ENCODE measurements at places on chromosomes 4 and X.

- peak; percentile 81 for DNase-seq
Measured at GRCh38 chr4:4673070-4673469, 131.2 kb upstream of the STX18 start.

- no peak for DNase-seq
Measured at GRCh38 chrX:154441984-154442707, 1.8 kb upstream of the FAM50A start.

- no peak for DNase-seq
Measured at GRCh38 chr4:14446311-14446710, 556.0 kb upstream of the CPEB2 start.

- DNase-seq = no peak
Measured at GRCh38 chr4:162700815-162701361, 465.8 kb downstream of the NAF1 start.

DNA sequence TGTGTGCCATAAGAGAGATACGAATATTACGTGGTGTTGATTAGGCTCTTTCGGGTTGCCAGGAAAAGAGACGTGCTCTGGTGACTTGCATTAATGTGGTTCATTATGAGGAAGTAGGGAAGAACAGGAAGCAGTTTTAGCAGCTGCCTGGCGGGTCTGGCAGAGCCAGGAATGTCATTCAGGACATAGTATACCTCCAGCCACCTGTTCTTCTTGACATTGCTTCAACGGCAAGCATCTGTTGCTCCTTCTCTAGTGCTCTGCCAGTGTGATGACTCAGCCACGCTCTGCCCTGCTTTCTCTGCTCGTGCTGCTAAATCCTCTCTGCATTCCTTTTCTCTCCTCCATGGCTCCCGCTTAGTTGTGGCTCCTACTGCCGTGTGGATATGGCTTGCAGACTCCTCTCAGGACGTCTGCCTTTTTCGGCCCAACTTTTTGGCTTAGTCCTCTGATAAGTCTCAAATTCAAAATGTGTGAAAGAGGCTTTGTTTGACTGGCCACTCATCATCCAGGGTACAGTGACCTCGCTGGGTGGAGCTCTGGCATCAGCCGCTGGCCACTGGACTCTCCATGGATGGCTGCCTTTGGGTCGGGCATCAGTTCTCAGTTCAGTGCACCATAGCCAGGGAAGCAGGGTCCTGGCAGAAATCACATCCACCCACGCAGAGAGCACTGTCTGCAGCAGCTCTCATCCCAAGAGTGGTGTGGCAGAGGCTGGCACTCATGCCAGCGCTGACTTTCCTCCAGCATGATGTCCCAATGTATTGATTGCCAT lies 89.3 kb upstream of the KLF3 start:
- DNase-seq = peak; percentile 59

DNA sequence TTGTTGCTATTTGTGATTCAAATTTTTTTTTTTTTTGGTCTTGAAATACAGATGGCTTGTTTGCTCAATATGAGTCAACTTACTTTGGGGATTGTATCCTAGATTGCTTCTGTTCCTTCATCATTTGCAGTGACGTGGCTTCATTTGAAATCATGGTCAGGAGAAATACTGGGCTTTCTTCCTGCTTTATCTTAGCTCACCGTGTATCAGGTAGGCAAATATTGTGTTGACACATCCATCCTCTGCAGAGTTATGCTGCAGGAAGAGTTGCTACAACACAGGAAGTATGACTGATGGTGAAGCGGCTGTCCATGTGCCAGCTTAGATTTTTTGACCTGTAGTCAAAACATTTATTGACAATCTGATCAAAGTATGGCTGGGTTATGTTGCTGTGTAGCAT lies 232.2 kb downstream of the C4orf33 start:
- DNase-seq = no peak

GRCh38 chr4:159598602-159599001 lies 495.7 kb downstream of the RAPGEF2 start:
- DNase-seq = no peak

DNA sequence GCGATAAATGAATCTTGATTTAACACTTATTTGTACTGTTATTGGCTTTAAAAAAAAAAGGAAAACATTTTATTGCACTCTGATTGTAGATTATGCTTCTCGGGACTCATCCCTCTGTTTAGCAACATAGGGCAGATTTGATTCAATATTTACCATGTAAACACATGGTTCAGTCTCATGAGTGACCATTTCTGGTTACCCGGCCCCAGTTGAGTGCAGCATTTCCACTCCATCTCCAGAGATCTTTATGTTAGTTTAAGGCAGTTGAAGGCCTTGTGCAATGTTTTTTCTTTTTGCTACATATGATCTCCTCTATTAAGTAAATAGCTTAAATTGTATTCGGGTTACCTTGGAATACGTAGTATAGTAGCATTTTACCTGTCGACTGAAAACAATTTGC lies 143.3 kb upstream of the RPS6KA3 start:
- DNase-seq = no peak

GRCh38 chr4:185657699-185658098 lies 122.4 kb upstream of the PDLIM3 start:
- DNase-seq = no peak

GRCh38 chr4:164606478-164606877 lies 147.5 kb upstream of the SMIM31 start:
- no peak for DNase-seq

- DNase-seq = peak; percentile 74
Measured at GRCh38 chr4:168408620-168409019, 71.7 kb downstream of the DDX60L start.

DNA sequence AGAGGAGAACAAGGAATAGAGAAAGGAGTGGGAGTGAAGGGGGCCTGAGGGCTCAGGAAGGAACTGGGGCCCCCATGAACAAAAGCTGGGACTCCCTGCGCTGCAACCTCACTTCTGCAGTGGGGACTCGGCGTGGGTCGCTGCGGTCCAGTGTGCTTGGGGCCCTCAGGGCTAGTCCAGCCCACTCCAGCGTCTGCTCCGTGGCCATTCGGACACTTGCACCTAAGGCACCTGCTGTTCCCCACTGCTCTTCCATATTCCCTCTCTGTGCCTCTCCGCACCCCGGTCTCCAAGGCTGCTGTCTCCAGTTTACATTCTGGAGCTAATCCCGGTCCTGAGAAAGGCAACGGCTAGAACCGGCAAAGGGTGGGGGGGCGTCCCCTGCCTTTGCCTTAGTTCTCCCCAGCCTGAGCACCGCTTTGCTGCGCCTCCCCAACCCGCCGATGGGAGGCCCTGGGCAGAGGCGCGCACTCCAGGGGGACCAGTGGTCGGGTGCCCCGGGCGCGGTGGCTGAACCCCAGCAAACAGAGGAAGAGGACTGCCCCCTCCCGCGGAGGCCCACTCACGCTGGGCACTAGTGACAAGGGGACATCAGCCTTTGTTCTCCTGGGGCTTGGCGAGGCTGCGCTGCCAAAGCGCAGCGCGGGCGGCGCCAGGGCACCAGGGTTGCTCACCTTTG lies 327.7 kb upstream of the F9 start:
- DNase-seq = no peak

- DNase-seq = peak; percentile 52
Measured at GRCh38 chrX:46547857-46548256, 2.6 kb upstream of the ZNF674 start.

DNA sequence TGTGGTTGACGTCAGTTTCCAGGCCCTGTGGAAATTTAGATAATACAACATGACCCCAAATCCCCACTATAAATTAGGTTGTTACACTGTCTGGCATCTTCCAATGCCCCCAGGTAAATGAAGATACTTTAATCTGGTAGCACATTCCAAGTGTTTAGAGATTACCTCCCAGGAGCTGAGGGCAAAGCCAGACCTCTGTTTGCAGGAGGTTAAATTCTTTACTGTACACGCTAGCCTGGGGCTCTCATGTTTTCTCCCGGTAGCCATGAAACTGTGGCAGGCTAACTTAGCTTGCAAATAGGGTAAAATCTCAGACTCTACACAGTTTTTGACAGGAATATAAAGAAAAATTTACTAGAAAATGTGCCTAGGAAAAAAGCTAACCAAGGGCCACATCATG lies 450.0 kb downstream of the PDGFC start:
- DNase-seq = no peak

GRCh38 chr4:26183017-26183416 lies 137.8 kb upstream of the RBPJ start:
- DNase-seq = no peak

DNA sequence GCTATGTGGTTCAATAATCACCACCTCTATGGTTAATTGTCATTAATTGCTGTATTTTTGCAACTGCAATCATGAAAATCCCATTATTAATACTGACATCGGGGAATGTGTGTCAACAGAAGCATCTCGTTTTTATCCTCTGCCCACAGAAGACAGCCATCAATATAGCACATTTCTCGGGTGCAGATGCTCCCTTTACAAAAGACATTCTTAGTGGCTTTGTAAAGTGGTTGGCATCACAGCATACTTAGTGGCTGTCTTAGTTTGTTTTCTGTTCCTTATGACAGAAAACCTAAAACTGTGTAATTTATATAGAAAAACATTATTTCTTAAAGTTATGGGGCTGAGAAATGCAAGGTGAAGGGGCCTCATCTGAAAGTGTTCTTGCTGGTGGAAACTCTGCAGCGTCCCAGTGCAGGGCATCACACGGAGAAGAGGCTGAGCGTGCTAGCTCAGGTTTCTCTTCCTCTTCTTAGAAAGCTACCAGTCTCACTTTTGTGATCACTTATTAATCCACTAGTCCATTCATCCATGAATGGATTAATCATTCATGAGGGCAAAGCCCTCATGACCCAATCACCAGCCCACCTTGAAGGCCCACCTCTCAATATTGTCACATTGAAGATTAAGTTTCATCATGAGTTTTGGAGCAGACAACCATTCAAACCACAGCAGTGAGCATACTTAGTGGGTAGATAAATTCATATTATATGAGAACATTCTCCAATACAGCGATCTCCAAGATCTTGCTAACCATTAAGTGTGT lies 1067.7 kb upstream of the PABPC4L start:
- peak; percentile 21 for DNase-seq
